ENCODE measurements at places on chromosomes 11 and 22.

GRCh38 chr11:72684236-72684912, 10.2 kb upstream of the PDE2A start:
- DNase-seq: peak; percentile 62
- H3K27ac ChIP-seq: no peak overlapping the region
- H3K27me3 ChIP-seq: no peaks in the 10 kb centered on the region

DNA sequence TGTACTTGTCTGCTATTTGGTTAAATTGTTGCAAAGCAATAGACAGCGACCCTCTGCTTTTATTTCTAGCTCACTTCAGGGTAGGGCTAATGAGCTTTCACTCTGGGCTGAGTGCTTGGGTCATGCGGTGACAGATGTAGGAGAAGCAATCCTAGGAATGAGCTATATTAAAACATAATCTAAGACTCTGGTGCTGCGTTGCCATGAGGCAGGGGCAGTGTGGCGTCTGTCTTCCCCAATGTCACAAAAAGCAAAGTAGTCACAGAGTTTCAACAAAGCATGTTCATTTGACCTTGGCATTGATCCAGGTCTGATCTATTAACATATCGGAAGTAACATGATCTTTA, 55.5 kb upstream of the GRAMD1B start:
- no peak overlapping the region for H3K27ac ChIP-seq
- H3K4me3 ChIP-seq: no peak overlapping the region
- no peak for DNase-seq
- H3K36me3 ChIP-seq: no peaks in the 10 kb centered on the region

GRCh38 chr11:133993921-133994320, 37.2 kb upstream of the IGSF9B start:
- no peak for DNase-seq
- no peaks in the 10 kb centered on the region for H3K36me3 ChIP-seq
- no peak overlapping the region for H3K4me3 ChIP-seq
- H3K27ac ChIP-seq: no peak overlapping the region
- H3K4me1 ChIP-seq: no peaks in the 10 kb centered on the region
- no peaks in the 10 kb centered on the region for H3K27me3 ChIP-seq

DNA sequence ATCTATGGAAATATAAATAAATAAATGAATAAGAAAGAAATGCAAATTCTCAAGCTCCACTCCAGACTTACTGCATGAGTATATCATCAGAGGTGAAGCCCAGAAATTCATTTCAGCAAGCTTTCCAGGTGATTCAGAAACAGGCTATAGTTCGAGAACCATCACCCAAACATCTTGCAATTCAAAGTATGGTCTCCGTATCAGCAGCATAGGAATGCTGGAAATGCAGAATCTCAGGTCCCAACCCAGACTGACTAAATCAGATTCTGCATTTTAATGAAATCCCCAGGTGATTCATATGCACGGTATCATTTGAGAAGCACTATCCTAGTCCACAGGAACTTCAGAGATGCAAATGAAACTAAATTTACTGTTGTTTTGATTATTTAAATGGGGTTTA, 95.3 kb downstream of the SERGEF start:
- no peak for DNase-seq
- H3K27me3 ChIP-seq: no peaks in the 10 kb centered on the region
- H3K36me3 ChIP-seq: no peaks in the 10 kb centered on the region
- peaks cover 23% of the 10 kb centered on the region for H3K4me1 ChIP-seq
- H3K27ac ChIP-seq: no peak overlapping the region

GRCh38 chr11:42923651-42924050, 388.1 kb upstream of the API5 start:
- H3K27me3 ChIP-seq: no peaks in the 10 kb centered on the region
- no peak overlapping the region for H3K27ac ChIP-seq
- no peak overlapping the region for H3K4me3 ChIP-seq

DNA sequence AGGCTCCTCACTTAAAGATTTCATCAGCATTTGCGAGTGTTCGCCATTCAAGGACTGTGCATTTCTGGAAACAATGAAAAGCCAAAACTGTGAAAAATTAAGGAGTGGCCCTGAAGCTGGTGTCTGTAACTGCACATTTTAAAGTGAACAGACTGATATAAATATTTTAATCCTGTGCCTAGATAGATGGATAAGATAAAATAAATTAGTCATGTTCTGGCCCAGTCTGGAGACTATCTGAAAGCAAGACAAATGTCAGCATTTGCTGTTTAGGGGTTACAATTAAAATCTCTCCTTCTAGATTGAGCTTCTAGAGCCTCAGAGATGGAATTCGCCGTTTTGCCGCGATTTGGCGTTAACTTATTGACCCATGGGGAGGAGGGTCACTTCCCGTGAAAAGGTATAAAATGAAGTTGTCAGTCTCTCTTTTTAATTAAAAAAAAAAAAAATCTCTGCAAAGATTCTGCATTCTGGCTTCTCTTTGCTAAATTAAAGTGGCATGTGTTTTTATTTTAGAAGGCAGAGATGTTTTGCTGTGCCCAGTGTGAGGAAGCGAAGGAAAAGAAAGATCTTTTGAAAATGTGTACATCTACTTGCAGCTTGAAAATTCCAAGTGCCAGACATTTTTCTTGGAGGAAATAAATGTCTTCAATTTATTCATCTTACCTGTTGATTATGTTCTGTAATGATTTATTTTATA, 79.7 kb upstream of the WNT7B start:
- no peak overlapping the region for H3K4me3 ChIP-seq
- DNase-seq: no peak
- no peaks in the 10 kb centered on the region for H3K27me3 ChIP-seq
- H3K4me1 ChIP-seq: peaks cover 16% of the 10 kb centered on the region

DNA sequence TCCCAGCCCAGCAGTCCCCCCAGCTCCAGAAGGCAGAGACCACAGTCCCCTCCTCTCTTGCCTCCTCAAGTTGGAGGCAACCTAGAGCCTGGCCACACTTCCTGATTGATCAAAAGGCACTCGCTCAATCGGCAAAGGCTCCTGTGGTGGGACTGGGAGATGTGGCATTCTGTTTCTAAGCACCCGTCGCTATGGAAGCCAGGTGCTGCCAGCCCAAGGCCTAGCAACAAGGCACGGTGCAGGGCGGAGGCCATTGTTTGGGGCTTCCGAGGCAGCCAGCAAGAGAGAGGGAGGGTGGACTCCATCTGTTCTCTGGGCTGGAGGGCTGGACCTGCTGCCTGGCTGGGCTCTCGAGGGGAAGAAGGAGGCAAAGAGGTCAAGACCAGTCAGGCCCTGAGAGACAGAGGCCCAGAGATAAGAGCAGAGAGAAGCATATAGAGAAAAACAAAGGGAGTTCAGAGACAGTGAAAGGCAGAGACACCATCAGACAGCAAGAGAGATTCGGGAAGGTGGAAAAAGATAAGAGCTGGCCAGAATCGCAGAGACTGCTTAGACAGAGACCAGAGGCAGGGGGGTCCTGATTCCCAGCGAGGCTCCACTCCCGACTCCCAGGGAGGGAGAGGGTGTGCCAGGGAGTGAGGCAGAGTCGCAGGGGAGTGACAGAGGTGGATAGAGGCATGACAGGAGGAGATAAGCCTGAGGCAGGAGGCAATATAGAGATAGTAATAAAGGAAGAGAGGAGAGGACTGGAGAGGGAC, 21.2 kb downstream of the PDE2A start:
- H3K27ac ChIP-seq: no peak overlapping the region
- no peaks in the 10 kb centered on the region for H3K36me3 ChIP-seq
- DNase-seq: no peak
- no peak overlapping the region for H3K4me3 ChIP-seq
- no peaks in the 10 kb centered on the region for H3K4me1 ChIP-seq

- H3K4me3 ChIP-seq: no peak overlapping the region
- no peaks in the 10 kb centered on the region for H3K36me3 ChIP-seq
- no peaks in the 10 kb centered on the region for H3K4me1 ChIP-seq
- H3K27ac ChIP-seq: no peak overlapping the region
These were observed 98.8 kb downstream of the MSANTD4 start for GRCh38 chr11:105923252-105923651.

- H3K27ac ChIP-seq: no peak overlapping the region
- H3K27me3 ChIP-seq: no peaks in the 10 kb centered on the region
- peaks cover 16% of the 10 kb centered on the region for H3K4me1 ChIP-seq
- no peak for DNase-seq
- peak overlapping the region; percentile 68 for H3K4me3 ChIP-seq
These were observed 18.8 kb upstream of the CDKN1C start for GRCh38 chr11:2904153-2905052.

- no peak for DNase-seq
- no peak overlapping the region for H3K27ac ChIP-seq
- no peaks in the 10 kb centered on the region for H3K4me1 ChIP-seq
- no peaks in the 10 kb centered on the region for H3K36me3 ChIP-seq
- H3K27me3 ChIP-seq: no peaks in the 10 kb centered on the region
These were observed 17.7 kb upstream of the SCGB1D1 start for GRCh38 chr11:62172294-62172693.

DNA sequence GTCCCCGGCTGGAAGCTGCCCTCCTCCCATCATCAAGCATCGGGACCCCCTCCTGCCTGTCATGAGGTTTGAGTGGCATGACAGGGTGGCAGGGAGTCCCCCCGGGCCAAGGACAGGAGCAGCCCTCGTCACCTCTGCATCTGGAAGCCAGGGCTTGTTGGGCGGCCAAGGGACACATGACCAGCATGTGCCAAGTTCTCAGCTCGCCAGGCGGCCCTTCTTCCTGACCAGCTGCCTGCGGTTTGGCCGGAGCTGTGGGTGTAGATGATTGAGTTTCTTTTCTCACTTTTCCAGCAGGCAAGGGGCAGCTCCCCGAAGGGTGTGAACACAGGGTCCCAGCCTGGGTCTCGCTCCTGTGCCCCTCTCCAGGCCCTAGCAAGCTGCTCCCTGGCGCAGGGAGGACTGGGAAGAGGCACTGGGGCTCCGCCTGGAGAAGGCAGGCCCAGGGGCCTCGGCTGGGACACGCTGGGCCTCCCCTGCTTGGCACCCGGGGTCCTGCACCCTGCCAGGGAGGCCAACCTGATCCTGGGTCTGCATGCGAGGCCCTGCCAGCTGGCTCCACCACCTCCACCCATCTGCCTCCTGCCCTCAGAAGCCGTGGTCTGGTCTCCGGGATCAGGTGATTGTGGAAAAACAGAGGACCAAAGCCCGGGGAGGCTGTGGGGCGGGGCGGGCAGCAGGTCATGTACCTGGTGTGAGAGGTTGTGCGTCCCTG, 13.4 kb downstream of the ARHGAP8 start:
- no peaks in the 10 kb centered on the region for H3K36me3 ChIP-seq
- H3K4me3 ChIP-seq: no peak overlapping the region
- no peaks in the 10 kb centered on the region for H3K4me1 ChIP-seq
- H3K27me3 ChIP-seq: no peaks in the 10 kb centered on the region

DNA sequence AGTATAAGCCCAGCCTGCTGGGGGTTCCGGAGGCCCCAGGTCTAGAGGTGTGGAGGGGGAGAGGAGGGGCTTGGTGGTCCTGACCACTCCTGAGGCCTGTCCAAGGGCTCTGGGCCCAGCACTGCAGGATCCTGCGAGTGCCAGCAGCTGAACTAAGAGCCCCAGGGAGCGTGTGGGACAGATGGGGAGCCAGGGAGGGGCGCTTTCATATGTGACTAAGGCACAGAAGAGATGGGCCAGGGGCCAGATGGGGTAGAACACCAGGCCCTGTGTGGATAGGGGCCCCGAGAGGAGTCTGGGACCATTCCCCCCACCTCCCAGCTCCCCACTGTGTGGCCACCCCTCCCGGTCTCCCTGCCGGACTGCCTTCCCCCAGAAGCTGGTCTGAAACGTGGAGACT, 18.4 kb downstream of the MAFF start:
- H3K27me3 ChIP-seq: no peaks in the 10 kb centered on the region
- peaks cover 6% of the 10 kb centered on the region for H3K36me3 ChIP-seq
- no peak overlapping the region for H3K4me3 ChIP-seq
- peak overlapping the region; percentile 45 for H3K27ac ChIP-seq
- no peaks in the 10 kb centered on the region for H3K4me1 ChIP-seq

GRCh38 chr11:25734591-25735211, 597.2 kb upstream of the ANO3 start:
- no peaks in the 10 kb centered on the region for H3K27me3 ChIP-seq
- H3K4me3 ChIP-seq: no peak overlapping the region
- no peaks in the 10 kb centered on the region for H3K36me3 ChIP-seq

Data from right lobe of liver (tissue), 6 donors.